ENCODE measurements at places on chromosomes 5 and 9. TPM values are rescaled to one million over a fixed set of nuclear protein-coding genes. Genes with fewer than 3 reads are reported as not detected.

DNA sequence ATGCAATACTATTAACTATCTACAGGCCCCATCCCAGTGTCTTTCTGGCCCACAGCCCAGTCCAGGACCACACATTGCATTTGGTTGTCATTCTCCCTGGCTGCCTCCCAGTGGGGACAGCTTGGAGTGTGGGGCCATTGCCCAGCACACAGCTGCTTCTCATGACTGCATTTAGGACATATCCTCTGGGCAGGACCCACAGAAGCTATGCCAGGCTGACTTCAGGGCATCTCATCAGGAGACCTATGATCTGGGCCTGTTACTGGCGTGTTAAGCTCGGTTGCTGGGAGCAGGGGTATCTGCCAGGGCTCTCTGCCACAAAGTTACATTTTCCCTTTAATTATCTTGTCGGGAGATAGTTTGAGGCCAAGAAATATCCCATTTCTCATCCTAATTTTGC is 32.1 kb upstream of the CLPTM1L start:
- H3K27me3 ChIP-seq = no peaks in the 10 kb centered on the region
- H3K36me3 ChIP-seq = no peaks in the 10 kb centered on the region
- no peak overlapping the region for H3K4me3 ChIP-seq
- H3K27ac ChIP-seq = no peak overlapping the region
- no peak for DNase-seq
- H3K4me1 ChIP-seq = peaks cover 36% of the 10 kb centered on the region

DNA sequence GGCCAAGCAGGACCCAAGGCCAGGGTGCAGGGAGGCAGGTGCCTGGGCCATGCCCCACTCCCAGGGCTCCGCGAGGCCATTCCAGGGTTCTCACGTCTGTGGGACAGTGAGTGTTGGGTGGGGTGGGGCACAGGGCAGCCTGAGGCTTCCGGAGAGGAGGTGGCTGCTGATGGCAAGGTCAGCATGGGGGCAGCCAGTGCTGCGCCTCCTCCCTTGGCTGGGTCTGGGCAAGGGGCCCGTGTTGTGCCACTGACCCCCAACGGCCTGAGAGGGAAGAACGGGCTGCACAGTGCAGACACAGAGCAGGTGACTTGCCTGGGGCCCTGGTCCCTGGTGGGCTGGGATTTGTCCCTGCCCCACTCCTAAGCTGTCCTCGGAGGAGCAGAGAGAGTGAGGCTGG is 82.1 kb downstream of the RXRA start:
- H3K4me1 ChIP-seq = peaks cover 56% of the 10 kb centered on the region
- H3K4me3 ChIP-seq = no peak overlapping the region
- peaks cover 2% of the 10 kb centered on the region for H3K36me3 ChIP-seq

DNA sequence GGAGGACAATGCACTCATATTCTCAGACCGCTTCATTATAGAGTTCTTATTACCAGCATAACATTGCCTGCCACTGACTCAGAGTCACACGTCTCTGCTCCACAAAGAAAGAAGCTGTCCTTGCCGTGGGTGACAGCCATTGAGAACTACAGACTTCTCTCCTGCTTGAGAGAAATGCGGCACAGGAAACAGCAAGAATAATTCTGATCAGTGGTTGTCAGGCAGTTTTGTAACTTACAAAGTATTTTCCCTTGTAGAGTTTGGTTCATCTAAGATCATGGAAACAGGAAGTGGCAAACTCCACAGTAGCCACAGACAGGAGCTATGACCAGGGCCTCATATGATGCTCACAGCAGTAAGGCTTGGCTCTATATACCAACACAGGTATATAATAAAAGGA is 47.0 kb downstream of the KCNV2 start:
- no peak for DNase-seq
- no peaks in the 10 kb centered on the region for H3K4me1 ChIP-seq
- no peaks in the 10 kb centered on the region for H3K27me3 ChIP-seq
- H3K4me3 ChIP-seq = no peak overlapping the region
- H3K36me3 ChIP-seq = no peaks in the 10 kb centered on the region

DNA sequence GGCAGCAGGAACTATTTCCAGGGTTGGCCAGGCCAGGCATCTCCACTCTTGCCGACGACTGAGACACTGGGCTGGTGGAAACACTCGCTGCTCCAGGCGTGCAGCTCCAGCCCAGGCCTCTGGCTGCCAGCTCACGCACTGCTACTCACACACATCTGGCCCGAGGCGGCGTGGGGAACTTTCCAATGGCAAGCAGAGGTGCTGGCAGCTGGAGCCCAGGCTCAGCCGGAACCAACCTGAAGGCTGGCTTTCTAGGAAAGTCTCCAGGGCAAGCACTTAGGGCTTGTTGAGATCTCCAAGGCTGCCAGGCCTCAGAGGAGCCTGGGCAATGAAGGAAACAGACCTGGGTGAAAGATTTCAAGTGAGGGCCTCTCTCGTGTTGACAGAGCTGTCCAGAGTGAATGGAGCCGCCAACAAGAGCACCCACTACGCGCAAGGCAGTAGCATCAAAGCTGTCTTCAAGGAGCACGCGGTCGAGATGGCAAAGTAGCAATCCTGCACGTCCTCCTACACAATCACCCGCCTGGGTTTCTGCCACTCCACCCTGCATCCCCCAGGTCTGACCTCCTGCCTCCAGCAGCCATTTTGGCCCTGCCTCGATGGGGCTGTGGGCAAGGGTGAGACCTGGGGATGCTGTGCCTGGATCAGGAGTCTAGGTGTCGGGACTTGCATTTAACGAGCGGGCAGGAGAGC is 14.4 kb downstream of the SH3PXD2B start:
- no peak overlapping the region for H3K27ac ChIP-seq
- no peaks in the 10 kb centered on the region for H3K4me1 ChIP-seq
- peaks cover 5% of the 10 kb centered on the region for H3K27me3 ChIP-seq
- no peak for DNase-seq

DNA sequence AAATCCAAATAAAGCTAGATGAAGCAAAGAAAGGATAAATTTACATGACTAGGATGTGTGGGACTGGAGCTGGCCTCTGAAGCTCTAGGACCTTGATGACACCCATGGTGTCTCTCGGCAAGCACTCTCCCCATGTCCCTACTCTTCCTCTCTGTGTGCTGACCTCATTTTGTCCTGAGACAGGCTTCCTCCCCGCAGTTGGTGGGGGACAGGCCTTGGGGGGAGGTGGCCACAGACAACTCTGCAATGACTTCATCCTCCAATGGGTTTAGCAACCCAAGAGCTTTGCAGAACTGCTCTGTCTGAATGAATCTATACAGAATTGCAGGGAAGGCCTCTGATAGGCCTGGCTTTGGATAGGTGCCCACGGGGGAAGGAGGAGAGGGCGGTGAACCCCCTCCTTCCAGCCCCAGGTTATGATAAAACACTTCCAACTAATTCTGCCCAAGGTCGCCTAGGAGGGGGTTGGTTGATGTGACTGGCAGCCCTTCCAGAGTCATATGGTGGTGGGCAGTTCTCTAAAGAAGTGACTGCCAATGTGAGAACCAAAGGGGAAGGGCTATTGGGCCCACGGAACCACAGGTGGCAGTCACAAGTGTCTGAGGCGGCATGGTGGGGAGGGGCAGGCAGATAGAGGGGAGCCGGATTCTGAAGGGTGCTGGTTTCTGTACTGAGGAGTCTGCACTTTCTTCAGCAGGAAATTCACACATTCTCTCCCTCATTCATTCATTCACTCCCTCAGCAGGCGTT is 6.0 kb downstream of the SLC6A7 start:
- no peaks in the 10 kb centered on the region for H3K27me3 ChIP-seq
- H3K4me3 ChIP-seq = no peak overlapping the region
- no peak overlapping the region for H3K27ac ChIP-seq
- no peaks in the 10 kb centered on the region for H3K4me1 ChIP-seq
- no peaks in the 10 kb centered on the region for H3K36me3 ChIP-seq
- no peak for DNase-seq

DNA sequence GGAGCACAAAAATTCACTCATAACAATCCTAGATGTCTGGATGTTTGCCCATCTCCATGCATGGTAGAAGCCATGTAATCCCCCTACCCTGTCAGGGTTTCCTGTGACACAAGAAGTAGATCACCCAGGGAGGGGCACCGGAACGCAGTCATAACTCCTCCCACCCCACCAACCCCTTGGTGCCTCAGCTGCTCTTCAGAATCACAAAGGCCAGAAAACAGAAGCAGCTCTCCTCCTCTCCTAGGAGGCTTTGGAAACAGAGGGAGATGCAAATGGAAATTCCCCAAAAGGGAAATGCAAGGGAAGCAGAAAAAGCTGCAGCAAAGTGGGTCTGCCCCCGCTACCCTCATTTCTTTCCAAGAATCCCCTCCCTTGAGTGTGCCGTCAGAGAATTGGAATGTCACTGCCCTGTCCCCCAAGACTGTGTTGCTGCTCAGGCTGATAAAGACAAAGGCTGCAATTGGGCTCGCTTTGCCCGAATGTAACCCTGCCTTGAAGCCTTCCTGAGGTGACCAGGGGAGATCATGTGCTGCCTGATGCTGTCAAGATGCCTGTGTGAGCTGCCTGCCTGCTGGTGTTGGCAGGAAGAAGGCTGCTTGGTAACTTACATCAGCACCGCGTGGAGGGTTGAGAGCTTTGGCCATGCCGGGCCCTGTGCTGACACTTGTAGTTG is 65.5 kb upstream of the ABCA1 start:
- peak; percentile 29 for DNase-seq
- H3K36me3 ChIP-seq = no peaks in the 10 kb centered on the region
- H3K27me3 ChIP-seq = peaks cover 2% of the 10 kb centered on the region
- peaks cover 30% of the 10 kb centered on the region for H3K4me1 ChIP-seq
- no peak overlapping the region for H3K27ac ChIP-seq

GRCh38 chr9:115098226-115098965 is 19.6 kb downstream of the TNC start:
- no peaks in the 10 kb centered on the region for H3K27me3 ChIP-seq
- no peaks in the 10 kb centered on the region for H3K36me3 ChIP-seq
- H3K27ac ChIP-seq = no peak overlapping the region
- DNase-seq = no peak

DNA sequence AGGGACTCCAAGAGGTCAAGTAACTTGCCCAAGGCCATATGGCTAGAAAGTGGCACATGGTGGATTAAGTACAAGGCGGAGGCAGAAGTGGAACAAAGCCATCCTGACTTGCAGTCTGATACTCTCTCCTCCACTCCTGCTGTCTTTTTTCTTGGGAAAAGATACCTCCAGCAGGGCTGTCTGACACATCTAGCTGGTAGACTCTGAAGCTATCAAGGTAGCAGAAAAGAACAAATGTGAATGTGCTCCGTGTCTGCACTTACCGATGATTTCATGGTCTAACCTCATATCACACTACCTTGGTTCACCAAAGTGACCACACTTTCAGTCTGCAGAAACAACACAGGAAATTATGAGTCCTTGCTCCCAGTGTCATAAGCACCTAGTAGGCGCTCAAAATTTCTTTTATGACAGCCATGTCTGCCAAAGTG is 284.8 kb downstream of the CRB2 start:
- no peak for DNase-seq
- H3K4me1 ChIP-seq = peaks cover 11% of the 10 kb centered on the region

DNA sequence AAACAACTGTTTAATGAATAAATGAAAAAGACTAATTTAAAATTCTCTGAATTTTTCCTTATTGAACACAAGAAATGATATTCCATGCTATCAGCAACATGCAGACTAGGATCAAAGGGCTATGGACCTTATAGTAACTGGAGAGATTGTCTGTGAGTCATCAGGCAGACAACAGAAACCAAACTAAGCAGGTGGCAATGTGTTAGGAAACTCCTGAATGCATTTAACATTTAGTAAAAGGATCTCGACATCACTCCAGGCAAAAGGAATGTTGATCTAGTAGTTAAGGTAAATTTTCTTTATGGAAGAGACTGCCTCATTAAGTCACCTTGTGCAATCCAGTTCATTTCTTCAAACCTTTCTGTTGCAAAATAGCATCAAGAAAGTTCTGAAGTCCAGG is 58.4 kb downstream of the ARL15 start:
- no peak overlapping the region for H3K27ac ChIP-seq
- no peak for DNase-seq
- H3K36me3 ChIP-seq = no peaks in the 10 kb centered on the region
- H3K4me3 ChIP-seq = no peak overlapping the region
- no peaks in the 10 kb centered on the region for H3K27me3 ChIP-seq

GRCh38 chr5:179418972-179419371 is 73.7 kb upstream of the ADAMTS2 start:
- H3K27me3 ChIP-seq = peaks cover 4% of the 10 kb centered on the region
- no peaks in the 10 kb centered on the region for H3K4me1 ChIP-seq
- H3K36me3 ChIP-seq = no peaks in the 10 kb centered on the region
- no peak overlapping the region for H3K27ac ChIP-seq
- DNase-seq = no peak

DNA sequence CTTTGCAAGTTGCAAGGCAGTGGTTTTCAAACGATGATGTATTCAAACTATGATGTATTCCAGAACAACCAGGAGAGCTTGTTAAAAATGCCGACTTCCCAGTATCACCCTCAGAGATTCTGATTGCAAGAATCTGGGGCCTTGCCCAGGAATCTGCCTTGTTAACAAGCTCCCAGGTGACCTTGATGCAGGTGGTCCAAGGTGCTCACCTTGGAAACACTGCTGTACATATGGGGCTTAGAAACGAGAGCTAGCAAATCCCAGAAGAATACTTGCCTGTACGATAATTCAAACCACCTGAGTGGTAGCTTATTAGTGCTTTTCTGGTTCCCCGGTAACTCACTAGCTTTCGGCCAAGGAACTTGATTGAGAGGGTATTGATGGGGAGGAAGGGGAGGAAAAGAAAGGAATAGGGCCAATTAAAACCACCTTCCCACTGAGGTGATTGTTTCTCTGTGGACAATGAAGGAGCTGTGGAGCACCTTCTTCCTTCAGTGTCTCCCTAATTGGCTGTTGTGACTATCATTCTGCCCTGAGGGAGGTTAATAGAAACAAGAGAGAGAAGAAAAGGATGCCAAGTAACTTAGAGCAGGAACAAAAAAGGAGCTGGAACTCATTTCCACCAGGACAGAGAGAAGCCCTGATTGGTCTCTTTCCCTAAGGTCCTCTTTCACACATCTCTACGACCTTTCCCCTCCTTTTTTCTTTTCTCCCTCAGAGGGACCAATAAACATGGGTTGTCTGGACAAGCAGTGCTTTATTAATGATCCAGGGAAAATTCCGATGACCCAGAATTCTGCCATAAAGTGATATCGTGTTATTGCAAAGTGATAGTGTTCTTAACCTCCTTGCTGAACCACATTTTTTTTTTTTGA is 218.8 kb downstream of the TMEM167A start:
- H3K27ac ChIP-seq = no peak overlapping the region
- no peaks in the 10 kb centered on the region for H3K27me3 ChIP-seq
- H3K4me1 ChIP-seq = no peaks in the 10 kb centered on the region
- H3K4me3 ChIP-seq = no peak overlapping the region

C5 gene
- total RNA-seq = 10.4 TPM

CCDC192 gene
- not detected for total RNA-seq

SPATA31A3 gene
- total RNA-seq = not detected

COL15A1 gene
- not detected for total RNA-seq

GMCL2 gene
- total RNA-seq = not detected

USP20 gene
- 49.5 TPM for total RNA-seq

FRRS1L gene
- not detected for total RNA-seq

S100Z gene
- 2.4 TPM for total RNA-seq

Data from B cell (primary cell).